ENCODE measurements at places on chromosomes 13 and 19. TPM values are rescaled to one million over a fixed set of nuclear protein-coding genes. Genes with fewer than 3 reads are reported as not detected.

The C13orf46 gene
- 0.07 TPM for total RNA-seq

The PSG3 gene
- not detected for total RNA-seq

The ALOX5AP gene
- 7.1 TPM for total RNA-seq

The DPY19L3 gene
- 12.1 TPM for total RNA-seq

The ANGPTL8 gene
- total RNA-seq = not detected

The NCR1 gene
- not detected for total RNA-seq

The ERICH4 gene
- not detected for total RNA-seq

The MBD3L2 gene
- not detected for total RNA-seq

The OR7C1 gene
- total RNA-seq = not detected

The EPSTI1 gene
- 0.17 TPM for total RNA-seq

The ANKRD24 gene
- 0.29 TPM for total RNA-seq

The RRAS gene
- 160 TPM for total RNA-seq

The CDX2 gene
- 1.2 TPM for total RNA-seq

The CYP4F3 gene
- 3.5 TPM for total RNA-seq

The ZC3H4 gene
- total RNA-seq = 20.4 TPM

The ZSCAN22 gene
- 2.2 TPM for total RNA-seq

The SIGLEC12 gene
- not detected for total RNA-seq

The CASP14 gene
- not detected for total RNA-seq

The NRTN gene
- total RNA-seq = 1.6 TPM

The KCNC3 gene
- total RNA-seq = 1.5 TPM

The SMIM24 gene
- 0.69 TPM for total RNA-seq

The GRIN2D gene
- 8.0 TPM for total RNA-seq

The CEACAM5 gene
- total RNA-seq = 1.7 TPM

The IZUMO2 gene
- not detected for total RNA-seq

The RINL gene
- 2.5 TPM for total RNA-seq

The MBD3L3 gene
- not detected for total RNA-seq

The APLP1 gene
- 93.4 TPM for total RNA-seq

All from A549 treated with GW870086 at 1 μM for 4 hours (cell line).